ENCODE measurements at places on chromosomes 16 and 17.

- no peak for DNase-seq
These were observed 39.8 kb downstream of the TEX2 start for GRCh38 chr17:64223283-64223682.

- no peak for DNase-seq
These were observed 87.4 kb upstream of the NKD1 start for GRCh38 chr16:50460538-50461399.

- DNase-seq, result no peak
These were observed 82.9 kb upstream of the CBX4 start for GRCh38 chr17:79922116-79922601.

GRCh38 chr16:24977678-24978075 lies 37.5 kb downstream of the ARHGAP17 start:
- DNase-seq, result no peak

- DNase-seq, result no peak
These were observed 107.1 kb downstream of the SNX29 start for GRCh38 chr16:12083631-12084030.

DNA sequence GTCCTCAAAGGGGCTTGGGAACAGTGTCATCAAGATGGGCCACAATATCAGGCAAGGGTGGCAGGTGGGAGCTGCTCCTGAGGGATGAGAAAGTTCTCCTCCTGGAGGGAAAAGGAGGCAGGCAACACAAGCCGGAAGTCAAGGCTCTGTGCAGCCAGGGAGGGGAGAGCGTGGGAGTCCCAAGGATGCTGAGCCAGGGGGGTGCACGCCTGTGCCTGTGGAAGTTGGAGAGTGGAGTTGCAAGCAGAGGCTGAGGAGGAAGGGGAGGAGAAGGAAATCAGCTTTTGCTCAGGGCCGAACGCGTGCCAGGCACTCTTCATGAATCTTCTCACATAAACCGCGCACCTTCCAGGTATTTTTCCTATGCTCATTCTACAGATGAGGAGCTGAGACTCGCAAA lies 7.4 kb upstream of the SLC13A2 start:
- DNase-seq, result no peak

DNA sequence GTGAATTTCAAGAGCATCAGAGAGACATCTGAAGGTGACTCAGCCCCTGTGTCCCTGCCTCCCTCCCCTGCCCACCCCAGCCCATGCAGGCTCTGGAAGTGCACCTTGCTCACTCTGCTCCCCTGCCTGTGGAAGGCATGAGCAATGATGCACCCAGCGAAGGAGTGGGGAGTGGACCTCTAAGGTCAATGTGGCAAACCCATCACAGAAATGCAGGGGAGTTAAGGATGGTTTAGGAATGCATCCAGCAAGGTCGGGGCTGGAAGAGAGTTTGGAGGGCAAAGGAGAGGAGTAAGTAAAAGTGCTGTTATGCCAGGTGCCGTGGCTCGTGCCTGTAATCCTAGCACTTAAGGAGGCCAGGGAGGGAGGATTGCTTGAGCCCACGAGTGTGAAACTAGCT lies 61.9 kb downstream of the CYB5B start:
- DNase-seq, result no peak

DNA sequence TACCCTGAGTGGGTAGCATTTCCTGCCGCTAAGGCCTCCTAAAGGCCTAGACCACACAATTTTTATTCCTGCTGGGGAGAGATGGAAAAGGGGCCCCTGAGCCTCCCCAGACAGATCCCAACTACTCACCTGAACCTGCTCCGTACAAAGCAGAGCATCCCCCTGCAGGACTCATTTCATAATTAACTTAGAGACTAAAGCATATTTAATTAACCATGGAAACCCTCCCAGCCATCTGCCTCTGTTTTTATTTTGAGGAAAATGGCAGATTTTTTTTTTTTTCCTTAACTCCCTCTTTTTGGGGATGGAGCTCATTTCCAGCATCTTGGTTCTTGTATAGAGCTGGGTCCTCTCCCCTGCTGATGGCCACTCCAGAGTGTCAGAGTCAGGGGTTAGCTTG lies 96.5 kb upstream of the CRHR1 start:
- no peak for DNase-seq

- no peak for DNase-seq
These were observed 31.0 kb downstream of the LDHD start for GRCh38 chr16:75085556-75085955.

DNA sequence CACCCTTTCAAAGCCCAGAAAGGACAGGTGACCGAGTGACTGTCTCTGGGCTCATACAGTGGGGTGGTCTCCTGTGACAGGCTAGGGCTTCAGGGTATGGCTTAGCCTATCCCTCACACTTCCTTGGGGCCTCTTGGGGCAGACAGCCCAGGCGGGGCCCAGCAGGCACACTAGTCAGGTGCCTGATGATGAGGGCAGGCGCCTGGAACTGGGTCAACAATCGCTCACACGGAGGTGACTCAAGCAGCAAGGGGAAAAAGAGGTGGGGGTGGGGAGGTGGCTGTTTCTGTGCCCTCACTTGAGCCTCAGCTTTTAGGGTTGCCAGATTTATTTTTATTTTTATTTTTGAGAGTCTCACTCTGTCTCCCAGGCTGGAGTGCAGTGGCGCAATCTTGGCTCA lies 6.4 kb upstream of the GRN start:
- DNase-seq, result no peak
